ENCODE measurements at places on chromosomes 11 and 22.

GRCh38 chr11:61037441-61038093 lies 64.7 kb upstream of the CD5 start:
- DNase-seq, result peak; percentile 28

GRCh38 chr11:57638005-57638781 lies 11.5 kb downstream of the YPEL4 start:
- DNase-seq, result peak; percentile 84

DNA sequence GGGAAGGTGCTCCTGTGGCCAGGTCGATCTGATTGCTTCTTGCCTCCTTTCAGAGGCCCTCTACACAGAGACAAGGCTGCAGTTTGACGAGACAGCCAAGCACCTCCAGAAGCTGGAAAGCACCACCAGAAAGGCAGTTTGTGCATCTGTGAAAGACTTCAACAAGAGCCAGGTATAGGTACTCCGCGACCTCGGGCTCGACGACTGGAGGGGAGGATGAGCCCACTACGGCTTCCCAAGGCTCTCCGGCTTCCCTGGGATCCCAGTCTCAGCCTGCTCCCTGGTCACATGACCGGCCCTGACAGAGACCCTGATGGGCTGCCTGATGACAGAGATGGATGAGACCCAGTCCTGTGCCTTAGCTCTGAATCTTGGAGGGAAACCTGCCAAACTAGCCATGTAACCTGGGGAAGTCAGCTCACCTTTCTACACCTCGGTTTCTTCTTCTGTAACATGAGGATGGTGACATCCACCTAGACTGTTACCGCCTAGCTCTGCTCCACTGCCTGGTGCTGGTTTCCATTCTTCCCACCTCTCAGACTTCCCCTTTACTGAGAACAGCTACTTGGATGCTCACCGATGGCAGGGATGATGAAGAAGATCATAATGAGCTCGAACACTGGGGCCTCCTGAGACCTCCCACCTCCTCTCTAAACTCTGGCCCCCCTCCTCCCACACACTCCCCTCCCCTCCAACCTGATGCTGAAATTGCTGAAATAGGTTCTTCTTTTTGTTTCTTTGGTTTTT lies 8.9 kb downstream of the RIBC2 start:
- DNase-seq, result no peak

DNA sequence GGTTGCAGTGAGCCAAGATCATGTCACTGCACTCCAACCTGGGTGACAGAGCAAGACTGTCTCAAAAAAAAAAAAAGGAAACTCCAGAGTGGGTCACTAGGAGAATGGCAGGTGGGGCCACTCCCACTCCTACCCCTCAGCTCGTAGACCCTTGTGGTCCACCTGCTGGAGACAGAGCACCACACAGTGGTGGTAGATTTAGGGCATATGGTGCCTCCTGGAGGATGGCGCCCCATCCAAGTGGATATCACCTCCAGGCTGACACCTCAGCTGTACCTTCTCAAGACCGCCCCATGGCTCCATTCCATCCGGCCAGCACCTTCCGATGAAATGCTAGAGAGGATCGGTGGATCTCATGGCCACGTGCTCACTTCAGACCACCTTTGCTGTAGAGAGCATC lies 6.2 kb downstream of the CYTH4 start:
- DNase-seq, result no peak

DNA sequence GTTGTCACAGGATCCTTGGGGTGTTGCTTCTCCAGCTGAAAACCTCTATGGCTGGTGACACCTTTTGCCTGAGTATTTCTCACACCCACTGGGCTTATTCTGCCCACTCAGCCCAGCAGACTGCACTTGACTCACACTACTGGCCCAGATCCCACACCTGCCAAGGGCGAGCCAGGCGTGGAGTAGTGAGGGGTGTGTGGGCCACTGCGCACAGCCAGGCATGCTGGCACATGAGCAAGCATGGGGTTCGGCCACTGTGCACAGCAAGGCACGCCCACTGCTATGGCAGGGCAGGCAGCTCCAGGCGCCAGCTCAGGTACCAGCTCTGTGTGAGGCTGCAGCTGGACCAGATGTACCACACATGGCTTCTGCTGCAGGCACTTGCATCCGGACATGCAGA lies 116.5 kb upstream of the MTNR1B start:
- DNase-seq, result no peak

Measured in astrocyte of the spinal cord (primary cell).